ENCODE measurements at places on chromosomes 16 and 17.
A peak's percentile ranks its signal among the peaks of the same experiment; 100 is the strongest.

DNA sequence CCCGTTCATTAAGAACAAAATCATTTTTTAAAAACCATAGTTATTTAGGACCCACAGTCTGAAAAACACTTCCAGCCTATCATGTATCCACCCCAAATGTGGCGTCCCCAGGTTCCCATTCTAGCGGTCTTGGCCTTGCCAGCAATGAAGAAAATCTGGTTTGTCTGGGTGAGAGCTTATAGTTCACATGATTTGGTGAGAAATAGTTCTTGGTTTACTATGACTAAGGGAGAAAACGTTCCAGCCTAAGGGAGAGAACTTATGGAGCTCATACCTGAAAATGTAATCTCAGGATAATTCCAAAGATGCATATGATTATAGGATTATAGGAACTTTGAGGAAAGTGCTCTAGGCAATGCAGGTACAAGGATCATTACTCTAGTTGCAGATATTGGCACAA is 4.8 kb downstream of the MARVELD3 start:
- no peak for DNase-seq

- no peak for DNase-seq
Observed at GRCh38 chr17:77887110-77887463, 71.4 kb upstream of the TNRC6C start.

GRCh38 chr17:34391241-34391640 is 28.2 kb upstream of the CCL1 start:
- DNase-seq = no peak

- no peak for DNase-seq
Observed at GRCh38 chr16:67445913-67446907, 15.3 kb downstream of the HSD11B2 start.

- DNase-seq = no peak
Observed at GRCh38 chr17:39167476-39167875, 1.5 kb upstream of the ARL5C start.

GRCh38 chr17:56733833-56734232 is 99.9 kb downstream of the C17orf67 start:
- DNase-seq = no peak

- no peak for DNase-seq
Observed at GRCh38 chr16:71249399-71249798, 18.9 kb upstream of the HYDIN start.

GRCh38 chr17:58279016-58279711 is 1.6 kb downstream of the MPO start:
- DNase-seq = no peak

GRCh38 chr16:7055443-7055842 is 277.2 kb upstream of the RBFOX1 start:
- no peak for DNase-seq

- DNase-seq = no peak
Observed at GRCh38 chr16:22653876-22654275, 143.2 kb downstream of the NPIPB5 start.

GRCh38 chr16:85819245-85819644 is 19.8 kb downstream of the COX4I1 start:
- DNase-seq = peak; percentile 36

- no peak for DNase-seq
Observed at GRCh38 chr16:56931271-56931891, 561 bp upstream of the HERPUD1 start.

GRCh38 chr17:8327303-8327649 is 12.4 kb upstream of the ODF4 start:
- no peak for DNase-seq

- no peak for DNase-seq
Observed at GRCh38 chr16:58500430-58501241, 693 bp downstream of the NDRG4 start.

GRCh38 chr17:1746975-1747543 is 4.4 kb downstream of the SERPINF2 start:
- no peak for DNase-seq

GRCh38 chr17:81011951-81012350 is 20.3 kb downstream of the CHMP6 start:
- no peak for DNase-seq

- DNase-seq = no peak
Observed at GRCh38 chr16:2429771-2430663, 770 bp downstream of the CCNF start.

DNA sequence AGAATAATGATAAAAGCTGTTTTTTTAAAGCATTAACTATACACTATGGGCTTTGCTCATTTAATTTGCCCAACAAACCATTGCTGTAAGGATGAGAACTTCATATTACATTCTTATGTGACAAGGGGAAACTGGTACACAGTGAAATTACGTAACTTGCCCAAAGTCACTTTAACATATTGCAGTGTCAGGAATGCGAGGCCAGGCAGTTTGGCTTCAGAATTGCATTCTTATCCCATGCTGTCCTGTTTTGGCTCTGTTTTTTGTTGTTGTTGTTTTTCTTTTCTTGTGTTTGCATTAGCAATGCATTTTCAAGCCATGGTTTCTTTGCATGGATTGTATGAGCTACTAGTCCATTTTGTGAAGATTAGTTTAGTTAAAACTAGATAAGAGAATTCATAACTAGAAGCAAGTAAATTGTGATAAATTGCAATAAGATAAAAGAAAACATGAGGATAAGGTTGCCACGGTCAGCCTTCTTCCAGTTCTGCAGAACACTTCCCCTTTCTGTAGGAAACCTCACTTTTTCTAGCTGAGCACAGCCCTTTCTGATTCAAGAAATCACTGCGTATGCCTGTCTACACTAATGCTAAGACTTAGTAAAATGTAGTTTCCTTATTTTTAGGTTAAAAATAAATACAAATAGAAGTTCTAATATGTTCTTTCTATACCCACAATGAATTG is 221.3 kb upstream of the KCNJ16 start:
- no peak for DNase-seq

- no peak for DNase-seq
Observed at GRCh38 chr17:63173903-63174302, 207.9 kb downstream of the TANC2 start.

DNA sequence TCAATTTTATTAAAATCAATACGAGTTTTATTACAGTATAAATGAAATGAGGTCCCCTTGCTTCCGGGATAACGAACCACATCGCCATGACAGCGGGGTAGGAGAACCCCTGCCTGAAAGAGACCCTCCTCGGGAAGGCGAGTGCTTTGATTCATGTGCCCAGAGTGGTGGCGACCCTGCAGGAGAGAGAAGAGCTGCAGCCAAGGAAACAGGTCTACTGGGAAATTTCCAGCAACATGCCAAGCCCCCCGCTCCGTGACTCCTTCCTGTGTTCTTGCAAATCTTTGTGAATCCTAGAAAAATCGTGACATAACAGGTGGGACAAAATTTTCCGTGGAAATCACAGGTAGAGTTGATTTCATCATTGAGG is 162.5 kb downstream of the WSCD1 start:
- no peak for DNase-seq

- DNase-seq = no peak
Observed at GRCh38 chr17:17514361-17514992, 18.3 kb upstream of the RASD1 start.

DNA sequence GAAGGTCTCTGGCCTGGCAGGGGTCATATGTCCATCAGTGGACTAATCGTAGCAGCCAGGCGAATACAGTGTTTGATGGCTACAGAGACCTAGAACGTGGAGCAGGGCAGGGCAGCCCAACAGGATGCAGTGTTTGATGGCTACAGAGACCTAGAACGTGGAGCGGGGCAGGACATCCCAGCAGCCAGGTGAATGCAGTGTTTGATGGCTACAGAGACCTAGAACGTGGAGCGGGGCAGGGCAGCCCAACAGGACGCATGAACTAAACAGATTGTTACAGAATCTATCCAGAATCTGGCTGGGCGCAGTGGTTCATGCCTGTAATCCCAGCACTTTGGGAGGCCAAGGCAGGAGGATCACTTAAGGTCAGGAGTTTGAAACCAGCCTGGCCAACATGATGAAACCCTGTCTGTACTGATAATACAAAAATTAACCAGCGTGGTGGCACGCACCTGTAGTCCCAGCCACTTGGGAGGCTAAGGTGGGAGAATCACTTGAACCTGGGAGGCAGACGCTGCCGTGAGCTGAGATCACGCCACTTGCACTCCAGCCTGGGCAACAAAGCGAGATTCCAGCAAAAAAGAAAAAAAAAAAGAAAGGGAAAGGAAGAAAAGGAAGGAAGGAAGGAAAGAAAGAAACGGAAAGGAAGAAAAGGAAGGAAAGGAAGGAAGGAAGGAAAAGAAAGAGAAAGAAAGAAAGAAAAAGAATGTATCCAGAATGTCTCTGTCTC is 65.2 kb upstream of the RPH3AL start:
- DNase-seq = no peak

- no peak for DNase-seq
Observed at GRCh38 chr16:9447195-9447551, 355.7 kb downstream of the HAPSTR1 start.

DNA sequence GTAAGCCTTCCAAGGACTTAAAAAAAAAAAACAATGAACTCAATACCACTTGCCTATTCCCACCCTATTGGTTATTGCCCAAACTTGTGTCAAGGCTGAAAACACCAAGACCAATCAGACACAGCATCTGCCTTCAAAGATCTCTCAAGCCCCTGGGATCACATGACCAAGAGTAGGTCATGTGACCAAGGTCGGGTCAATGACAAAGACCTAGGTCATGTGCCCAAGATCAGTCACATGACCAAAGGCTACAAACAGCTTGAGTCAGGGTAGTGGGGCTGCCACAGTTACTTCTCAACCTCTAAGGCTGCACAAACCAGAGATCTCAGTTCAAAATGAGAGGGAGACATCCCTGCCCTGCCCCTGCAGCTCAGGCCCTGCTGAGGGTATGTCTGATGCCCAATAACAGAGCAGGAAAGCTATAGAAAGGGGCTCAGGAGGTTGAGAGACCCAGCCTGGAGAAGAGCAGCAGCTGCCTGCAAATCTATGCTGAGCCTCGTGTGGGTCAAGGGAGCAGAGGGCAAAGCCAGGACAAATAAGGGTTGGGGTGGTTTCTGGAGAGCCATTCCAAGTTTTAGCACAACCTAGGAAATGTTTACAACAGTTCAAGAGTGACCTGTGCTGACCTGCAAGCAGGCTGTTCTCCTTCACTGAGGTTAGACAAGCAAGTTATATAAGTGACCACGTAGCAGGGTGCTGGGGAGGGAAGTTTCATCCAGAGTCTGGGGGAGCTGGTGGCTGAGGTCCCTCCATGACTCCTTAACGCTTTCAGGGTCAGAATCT is 48.8 kb downstream of the PIMREG start:
- no peak for DNase-seq

DNA sequence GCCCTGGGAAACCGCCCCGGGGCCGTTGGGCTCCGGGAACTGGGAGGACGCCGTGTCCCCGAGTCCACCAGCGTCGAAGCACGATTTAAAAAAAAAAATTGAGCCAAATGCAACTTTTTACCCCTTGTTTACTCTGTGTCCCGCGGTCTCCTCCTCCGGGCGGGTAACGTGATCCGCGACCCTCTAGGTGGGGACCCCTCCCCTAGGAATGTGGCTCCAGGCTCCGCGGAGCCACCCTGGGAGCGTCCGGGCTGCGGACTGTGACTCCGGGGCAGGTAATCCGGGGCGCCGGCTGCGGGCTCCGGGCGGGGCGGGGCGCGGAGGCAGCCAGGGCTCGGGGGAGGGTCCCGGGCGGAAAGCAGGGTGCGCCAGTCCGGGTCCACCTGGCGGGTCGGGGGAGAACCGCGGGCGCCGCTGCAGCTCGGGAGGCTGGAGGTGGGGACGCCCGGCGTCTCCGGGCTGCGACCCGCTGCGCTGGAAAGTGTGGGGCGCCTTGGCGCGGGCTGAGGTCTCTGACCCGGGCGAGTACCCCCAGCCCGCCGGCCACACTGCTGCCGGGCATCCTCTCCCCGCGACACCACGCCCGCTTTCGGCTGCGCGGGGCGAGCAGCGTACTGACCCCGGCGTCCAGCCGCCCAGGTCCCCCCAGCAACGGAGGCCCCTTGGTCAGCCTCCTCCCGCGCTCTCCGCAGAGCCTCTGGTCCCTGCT is 852 bp upstream of the HELZ start:
- DNase-seq = no peak

DNA sequence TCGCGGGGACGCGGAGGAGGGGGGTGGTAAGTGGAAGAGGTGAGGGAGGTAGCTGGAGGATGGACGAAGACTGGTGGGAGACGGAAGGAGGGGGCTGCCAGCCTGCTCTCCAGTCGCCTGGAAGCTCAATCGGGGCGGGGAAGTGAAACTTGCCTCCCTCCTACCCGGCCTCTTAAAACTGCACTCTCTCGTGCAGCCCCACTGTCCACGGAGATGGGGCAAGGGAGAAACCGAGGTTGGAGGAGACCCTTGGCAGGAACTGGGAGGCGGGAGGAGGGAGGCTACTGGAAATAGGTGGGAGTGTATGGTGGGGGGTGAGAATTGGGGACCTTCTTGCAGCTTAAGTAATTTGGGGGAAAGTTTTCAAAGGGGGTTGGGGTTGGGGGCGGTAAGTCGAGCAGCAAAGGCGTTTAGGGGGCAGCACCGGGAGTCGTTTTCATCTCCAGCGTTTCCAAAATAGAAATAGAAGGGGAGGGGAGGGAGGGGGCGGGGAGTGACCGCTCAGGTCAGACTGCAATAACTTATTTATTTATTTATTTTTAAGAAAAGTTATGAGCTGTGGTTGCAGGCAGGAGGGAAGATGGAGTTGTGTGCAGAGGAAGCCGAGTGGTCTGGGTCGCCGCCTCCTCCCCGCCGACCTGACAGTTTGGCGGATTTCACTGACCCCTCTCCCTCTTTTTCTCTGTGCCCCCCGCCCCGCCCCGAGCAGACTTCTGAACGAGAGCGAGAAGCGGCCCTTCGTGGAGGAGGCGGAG is 1.4 kb downstream of the SOX9 start:
- DNase-seq = no peak

GRCh38 chr17:66301367-66301863 is 998 bp upstream of the PRKCA start:
- no peak for DNase-seq

DNA sequence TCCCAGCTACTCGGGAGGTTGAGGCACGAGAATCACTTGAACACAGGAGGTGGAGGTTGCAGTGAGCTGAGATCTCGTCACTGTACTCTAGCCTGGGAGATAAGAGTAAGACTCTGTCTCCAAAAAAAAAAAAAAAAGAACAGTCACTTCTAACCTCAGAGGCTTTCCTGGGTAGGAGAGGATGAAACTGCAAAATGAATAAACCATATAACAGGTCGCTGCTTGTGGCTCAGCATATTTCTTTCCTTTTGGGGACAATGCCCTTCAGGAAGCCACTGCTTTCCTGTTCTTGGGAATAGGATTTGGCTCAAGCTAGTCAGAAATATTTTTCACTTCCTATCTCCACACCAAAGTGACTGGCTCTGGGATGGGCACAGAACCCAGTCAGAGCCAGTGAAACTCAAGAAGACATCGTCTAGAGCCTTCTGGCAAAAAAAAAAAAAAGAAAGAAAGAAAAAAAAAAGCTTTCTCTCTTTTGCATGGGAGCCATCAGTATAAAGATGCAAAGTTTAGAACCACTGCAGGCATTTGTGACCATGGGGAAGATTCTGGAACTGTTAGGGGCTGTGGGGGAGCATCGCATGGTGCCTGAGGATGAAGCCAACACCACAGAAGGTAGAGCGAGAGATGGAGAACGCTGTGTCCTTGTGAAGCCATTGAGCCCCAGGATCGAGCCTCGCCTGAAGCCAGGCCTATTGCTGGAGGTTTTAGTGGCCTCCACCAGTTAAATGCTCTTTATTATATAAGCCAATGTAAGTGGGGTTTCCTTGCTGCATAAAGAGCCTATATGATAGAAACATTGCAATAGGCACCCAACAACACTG is 71.8 kb upstream of the MRTFB start:
- DNase-seq = no peak
